MG63 (cell line): ENCODE measurements at places on chromosomes 4 and X. TPM values are rescaled to one million over a fixed set of nuclear protein-coding genes. Genes with fewer than 3 reads are reported as not detected.

GRCh38 chrX:39900777-39901170 lies 197.0 kb downstream of the BCOR start:
- no peak for DNase-seq

GRCh38 chr4:2787230-2788100 lies 5.4 kb upstream of the SH3BP2 start:
- DNase-seq = no peak

- DNase-seq = no peak
These were observed 8.5 kb downstream of the FGFRL1 start for GRCh38 chr4:1019729-1020470.

- no peak for DNase-seq
These were observed 364.3 kb upstream of the FAM241A start for GRCh38 chr4:111780965-111781364.

DNA sequence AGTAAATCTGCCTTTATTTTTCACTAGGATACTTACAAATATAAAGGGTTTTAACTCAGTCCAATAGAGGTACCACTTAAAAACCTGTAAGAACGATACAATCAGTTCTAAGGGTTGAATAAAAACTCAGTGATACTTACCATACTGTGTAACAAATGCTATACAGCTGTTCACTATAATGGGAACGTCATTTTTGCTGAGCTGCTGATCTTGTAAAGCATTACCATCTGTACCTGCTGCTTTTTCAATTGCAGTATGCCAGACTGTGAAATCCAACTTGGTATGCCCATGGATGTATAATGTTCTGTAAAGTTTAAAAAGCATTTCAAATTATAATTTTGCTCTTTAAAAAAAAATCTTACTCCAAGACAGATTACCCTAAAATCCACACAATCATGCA lies 111.2 kb downstream of the ARAP2 start:
- no peak for DNase-seq

- no peak for DNase-seq
These were observed 76.2 kb downstream of the ELOVL6 start for GRCh38 chr4:110122201-110122600.

- no peak for DNase-seq
These were observed 57.4 kb downstream of the FAT1 start for GRCh38 chr4:186666252-186666651.

GRCh38 chr4:83498187-83498586 lies 13.3 kb upstream of the ABRAXAS1 start:
- no peak for DNase-seq

- DNase-seq = no peak
These were observed 79.2 kb upstream of the ATOH1 start for GRCh38 chr4:93749292-93749761.

- DNase-seq = no peak
These were observed 22.8 kb downstream of the VMA21 start for GRCh38 chrX:151419782-151420181.

DNA sequence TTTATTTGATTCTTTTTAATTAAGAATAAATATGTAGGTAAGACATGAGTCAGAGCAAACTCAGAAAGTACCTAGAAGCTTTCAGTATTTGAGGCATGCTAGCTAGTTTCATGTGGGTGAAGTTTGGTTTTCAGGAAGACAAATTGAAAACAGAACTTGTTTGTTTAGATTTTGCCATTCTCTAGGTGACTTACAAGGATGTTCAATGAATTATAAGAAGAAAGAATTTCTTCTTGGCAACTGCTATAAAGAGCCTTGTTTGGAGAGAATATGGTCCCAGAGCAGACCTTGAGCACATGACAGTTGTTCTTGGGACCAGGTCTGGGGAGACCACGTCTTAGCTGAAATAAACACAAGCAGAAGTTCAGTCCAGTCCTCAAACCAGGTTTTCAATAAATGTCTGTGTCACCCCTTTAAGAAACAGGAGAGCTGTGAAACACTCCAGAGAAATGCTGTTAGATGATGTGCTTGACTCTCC lies 38.0 kb upstream of the IL21 start:
- no peak for DNase-seq

DNA sequence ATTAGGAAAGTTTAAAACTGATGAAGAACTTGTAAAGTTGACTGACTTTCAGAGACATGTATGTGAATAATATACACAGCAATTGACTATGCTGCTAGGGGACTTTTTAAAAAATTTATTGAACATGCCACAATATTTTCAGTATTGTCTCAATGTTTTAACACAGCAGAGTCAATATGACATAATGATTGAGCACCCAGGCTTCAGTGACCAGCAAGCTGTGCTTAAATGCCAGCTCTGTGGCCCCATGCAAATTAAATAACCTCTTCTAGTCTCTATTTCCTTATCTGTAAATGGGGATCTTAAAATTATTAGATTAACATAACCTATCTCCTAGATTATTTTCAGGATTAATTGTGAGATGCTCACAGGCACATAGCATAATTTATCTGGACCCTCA lies 56.8 kb upstream of the TXK start:
- DNase-seq = no peak

DNA sequence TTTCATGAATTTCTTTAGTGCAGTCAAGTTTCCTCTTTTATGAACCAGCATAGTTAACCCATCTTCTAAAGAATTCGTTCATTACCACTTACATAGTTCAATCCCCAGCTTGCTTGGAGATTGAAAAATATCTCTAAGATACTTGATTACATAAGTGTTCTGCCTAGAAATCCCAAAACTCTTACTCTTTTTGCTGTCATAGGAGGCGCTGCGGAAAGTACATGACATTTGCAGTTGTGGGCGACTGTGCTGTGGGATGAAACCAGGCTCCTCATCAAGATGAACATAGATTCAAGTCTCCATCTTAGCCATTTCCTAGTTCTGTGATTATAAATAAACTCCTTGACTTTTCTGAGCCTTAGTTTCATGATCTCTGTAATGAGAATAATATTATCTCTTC lies 107.1 kb upstream of the SORBS2 start:
- no peak for DNase-seq

DNA sequence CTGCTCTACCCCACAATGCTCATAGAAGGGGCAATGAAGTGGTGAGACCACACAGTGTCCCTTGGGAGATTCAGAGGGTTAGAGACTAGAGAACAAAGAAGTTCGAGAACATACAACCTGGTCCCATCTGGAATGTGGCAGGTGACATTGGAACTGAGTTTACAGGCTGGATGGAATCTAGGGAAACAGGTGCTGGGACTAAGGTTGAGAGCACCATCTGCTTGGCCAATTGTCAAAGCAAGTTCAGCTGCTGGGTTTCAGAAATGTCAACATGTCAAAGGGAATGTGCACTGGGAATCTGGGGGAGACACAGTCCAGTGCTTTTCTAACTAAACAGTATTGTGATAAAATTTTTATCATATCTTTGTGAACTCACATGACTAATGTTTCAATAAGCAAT lies 15.9 kb upstream of the FAM13A start:
- no peak for DNase-seq

GRCh38 chrX:118534716-118535493 lies 39.3 kb downstream of the DOCK11 start:
- no peak for DNase-seq

DNA sequence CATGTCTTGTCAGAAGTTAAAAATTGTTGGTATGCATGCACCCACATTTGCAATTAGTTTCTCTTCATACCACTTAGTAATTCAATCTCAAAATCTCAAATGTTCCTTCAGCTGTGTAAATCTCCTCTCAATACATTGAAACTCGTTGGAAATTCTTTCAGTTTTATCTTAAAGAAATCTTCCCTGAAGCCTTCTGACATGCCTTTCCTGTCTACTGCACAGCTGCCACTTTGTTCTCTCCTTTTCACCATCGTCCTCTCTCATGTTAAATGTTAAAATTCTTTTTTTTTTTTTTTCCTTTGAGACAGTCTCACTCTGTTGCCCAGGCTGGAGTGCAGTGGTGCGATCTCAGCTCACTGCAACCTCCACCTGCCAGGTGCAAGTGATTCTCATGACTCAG lies 30.9 kb downstream of the MCUB start:
- no peak for DNase-seq

DNA sequence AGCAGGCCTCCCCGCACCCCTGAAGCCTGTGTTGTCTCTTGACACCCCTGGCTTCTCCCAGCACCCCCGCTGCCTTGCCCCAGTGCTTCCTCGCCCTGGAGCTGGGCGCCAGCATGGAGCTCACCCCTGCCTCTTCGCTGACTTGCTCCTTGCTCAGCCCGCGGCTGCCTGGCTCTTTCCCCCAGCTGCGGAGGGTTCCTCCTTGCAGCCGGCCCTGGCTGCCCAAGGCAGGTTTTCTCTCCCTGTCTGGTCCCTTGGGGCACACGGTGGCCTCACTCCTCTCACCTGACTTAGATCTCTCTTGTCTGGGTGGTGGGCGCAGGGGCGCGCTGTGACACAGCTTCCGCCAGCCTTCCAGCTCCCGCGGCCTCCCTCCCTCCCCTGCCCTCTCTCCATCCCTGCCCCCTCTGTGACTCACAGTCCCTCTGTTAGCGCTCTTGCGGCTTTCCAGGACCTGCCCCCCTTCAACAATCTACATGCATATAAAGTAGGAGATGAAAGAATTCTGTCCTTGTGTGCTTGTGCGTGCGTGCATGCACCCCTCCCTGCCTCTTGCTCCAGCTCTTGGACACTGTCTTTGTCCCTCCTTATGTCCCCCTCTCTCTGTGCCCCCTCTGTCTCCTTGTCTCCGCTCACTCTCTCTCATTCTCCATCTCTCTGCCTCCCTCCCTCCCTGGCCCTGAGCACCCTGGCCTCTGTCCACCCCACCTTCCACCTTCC lies 2.2 kb downstream of the PLXNB3 start:
- peak; percentile 66 for DNase-seq

DNA sequence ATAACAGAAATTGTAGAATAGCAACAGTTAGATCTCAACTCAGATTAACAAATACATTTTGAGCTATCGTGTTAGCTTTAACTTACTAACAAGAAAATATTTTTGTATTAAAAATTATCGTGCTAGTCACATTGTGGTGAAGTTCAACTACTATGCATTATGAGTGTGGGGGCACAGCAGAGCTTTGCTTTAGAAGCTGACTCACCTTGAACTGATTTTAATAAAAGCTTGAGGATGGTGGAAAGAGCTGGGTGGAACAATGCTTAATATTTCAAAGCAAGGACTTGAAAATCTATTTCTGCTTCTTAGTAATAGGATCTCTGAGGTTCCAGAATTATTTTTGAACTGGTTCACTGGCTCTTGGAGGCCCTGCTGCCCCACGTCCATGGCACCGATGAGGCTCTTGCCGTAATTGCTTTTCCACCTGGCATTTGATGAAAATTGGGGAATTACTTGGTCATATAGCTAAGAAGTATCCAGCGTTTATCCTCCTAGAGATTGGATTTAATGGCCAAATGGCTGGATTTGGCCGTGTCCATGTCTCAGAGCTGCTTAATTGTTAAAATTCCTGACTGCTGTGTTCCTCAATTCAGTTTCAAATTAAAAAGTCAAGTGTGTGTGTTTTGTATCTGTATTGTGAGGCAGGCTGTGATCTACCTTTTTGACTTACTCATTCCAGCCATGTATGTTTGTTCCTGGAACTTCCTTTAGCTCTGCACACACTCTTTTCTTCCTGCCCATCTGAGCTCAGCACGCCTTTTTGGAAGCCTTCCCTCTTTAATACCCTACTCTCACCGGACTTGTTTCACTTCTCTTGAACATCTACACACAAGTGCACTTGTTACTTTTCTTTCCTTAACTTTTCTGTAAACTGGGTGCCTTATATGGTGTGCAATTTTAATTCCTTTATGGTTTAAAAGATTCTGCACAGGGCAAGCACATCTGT lies 66.6 kb upstream of the LIMCH1 start:
- DNase-seq = no peak

DNA sequence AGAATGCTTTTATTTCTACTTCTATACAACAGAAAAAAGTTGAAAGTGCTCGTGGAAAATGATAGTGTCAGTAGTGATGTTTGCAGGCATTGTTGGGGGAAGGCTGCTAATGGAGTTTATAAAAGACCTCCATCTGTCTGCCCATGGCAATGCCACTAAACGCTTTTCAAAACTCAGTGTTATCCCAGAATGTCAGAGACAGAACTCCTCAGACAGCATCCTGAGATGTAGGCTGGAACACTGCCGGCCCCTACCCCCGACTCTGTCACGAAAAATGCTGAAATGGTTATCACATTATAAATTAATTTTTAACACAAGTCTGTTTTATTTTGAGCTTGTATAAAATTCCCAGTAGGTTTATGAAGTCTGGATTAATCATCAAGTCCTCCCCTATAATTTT lies 128.9 kb downstream of the HS3ST1 start:
- DNase-seq = no peak

DNA sequence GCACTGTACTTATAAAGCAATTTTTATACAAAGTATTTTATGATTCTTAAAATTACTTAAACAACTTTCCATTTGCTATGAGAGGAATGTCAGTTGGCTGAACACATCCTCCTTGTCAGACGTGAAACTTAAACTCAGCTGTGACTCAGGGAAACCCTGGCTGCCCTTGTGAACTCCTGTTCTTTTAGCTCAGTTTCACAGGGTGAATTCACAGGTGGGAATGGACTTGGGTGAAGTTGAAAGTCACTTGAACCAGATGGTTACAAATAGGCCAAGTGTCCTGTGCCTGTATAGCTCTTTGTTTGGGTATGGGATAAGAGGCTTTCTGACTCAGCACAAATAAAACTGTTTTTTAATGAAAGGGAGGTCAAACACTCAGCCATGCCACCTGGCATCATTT lies 67.4 kb upstream of the FAM47B start:
- peak; percentile 39 for DNase-seq

DNA sequence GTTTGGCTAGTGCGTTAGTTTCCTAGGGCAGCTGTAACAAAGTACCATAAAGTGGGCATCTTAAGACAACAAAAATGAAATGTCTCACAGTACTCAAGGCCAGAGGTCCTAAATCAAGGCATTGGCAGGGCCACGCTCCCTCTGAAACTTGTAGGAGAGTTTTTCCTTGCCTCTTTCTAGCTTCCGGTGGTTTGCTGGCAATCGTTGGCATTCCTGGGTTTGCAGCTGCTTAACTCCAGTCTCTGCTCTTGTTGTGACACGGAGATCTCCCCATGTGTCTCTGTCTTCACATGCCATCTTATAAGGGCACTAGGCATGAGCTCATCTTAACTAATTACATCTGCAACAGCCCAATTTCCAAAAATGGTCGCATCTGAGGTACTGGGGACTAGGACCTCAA lies 362.0 kb upstream of the BOD1L1 start:
- peak; percentile 71 for DNase-seq

- DNase-seq = no peak
These were observed 86.8 kb downstream of the HHIP start for GRCh38 chr4:144732584-144733428.

OPRPN gene
- not detected in 2 replicates for total RNA-seq

DCAF4L1 gene
- total RNA-seq = 0.03 and 0.37 TPM in 2 replicates

PGAM4 gene
- total RNA-seq = not detected in 2 replicates

NFKB1 gene
- total RNA-seq = 24.7 and 25.7 TPM in 2 replicates

EVC gene
- 3.0 and 4.6 TPM in 2 replicates for total RNA-seq

NUDT11 gene
- total RNA-seq = 1.0 and 3.3 TPM in 2 replicates

PAGE5 gene
- total RNA-seq = not detected in 2 replicates

SLC39A8 gene
- 2.1 and 5.5 TPM in 2 replicates for total RNA-seq

TMEM31 gene
- total RNA-seq = not detected in 2 replicates

CDKN2AIP gene
- 14.4 and 15.1 TPM in 2 replicates for total RNA-seq
